ENCODE measurements at places on chromosomes 12 and 14.

DNA sequence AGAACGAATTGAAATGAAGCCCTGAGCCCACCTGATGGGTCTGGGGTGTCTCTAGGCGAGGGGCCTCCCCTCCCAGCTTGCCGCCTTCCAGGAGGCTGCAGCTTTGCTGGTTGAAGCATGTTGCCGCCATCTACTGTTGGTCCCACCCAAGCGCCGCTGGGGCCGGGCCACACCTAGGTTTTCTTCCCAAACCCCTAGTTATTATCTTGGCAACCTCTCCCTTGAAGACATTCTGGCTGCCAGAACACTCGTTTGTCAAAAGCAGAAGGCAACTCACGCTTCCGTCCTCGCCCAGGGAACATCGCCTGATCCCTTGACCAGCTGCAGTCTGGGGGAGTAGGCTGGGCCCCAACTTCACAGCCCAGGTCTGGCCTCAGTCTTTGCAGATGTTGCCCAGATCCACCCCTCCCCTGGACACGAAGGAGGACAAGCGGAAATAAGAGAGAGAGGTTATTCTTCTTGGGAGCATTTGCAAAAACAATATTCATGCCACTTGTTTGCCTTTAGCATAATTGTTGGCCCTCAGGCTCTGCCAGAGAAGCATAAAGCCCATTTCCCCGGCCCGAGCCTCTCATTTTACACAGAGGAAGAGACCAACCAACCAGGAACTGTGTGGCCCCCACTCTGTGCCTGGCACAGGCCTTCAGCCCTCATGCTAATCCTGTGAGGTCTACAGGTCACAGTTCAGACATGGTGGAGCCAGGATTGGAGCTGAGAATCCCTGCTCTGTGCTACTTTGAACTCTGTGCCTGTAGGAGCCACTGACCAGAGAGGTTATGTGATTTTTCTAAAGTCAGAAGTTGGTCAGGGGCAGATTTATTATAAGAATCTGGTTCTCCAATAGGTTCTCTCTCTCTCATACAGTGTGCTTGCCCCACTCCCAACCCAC, 6.8 kb downstream of the EMP1 start:
- no peak for DNase-seq

- peak; percentile 51 for DNase-seq
These were observed 111.5 kb downstream of the SRGAP1 start for GRCh38 chr12:63955831-63956666.

- DNase-seq: no peak
These were observed 117.7 kb upstream of the RPL10L start for GRCh38 chr14:46769292-46769691.

GRCh38 chr12:6354495-6355393, 12.9 kb upstream of the TNFRSF1A start:
- no peak for DNase-seq

DNA sequence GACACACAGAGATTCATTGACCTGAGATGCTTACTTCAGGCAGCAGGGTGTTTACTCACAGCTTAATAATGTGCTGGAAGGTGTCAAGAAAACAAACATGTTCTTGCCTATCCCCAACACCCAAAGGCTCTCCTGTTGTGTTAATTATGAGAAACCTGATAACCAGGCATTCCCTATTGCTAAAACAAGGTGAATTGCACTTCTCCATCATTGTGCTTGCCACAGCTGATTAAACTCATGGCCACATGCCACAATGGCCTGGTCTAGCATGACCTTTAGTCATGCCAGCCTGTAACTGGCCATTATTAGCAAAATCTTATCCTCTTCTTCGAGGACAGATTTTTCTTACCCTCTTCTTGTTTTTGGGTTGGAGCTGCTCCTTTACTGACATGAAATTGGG, 21.4 kb downstream of the SMOC1 start:
- no peak for DNase-seq

- no peak for DNase-seq
These were observed 365.2 kb downstream of the SEC23A start for GRCh38 chr14:38737686-38738407.

GRCh38 chr12:67681105-67681778, 32.7 kb downstream of the DYRK2 start:
- no peak for DNase-seq

GRCh38 chr14:103031956-103032355, 25.4 kb downstream of the CDC42BPB start:
- DNase-seq: no peak

Measured in globus pallidus (tissue), 1 donor.